ENCODE measurements at places on chromosomes 6 and 20.

DNA sequence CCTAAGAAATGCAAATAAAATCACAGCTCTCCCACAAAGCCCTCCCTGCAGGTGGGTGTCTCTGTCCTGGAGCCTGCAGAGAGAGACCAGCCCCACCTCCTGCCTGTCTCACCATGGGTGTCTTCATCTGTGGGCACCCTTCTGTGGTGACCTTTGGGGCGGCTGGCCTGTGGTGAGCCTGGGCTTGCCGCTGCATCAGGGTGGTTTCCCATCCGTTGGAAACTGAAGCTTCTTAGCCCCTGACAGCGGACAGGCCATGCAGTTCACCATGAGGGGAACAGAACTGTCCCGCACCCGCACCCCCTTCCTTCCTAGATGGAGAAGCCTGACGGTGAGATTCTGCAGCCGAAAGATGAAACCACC lies 42.3 kb upstream of the FRMD1 start:
- no peak for DNase-seq

- no peak for DNase-seq
These were observed 655 bp upstream of the NDUFAF4 start for GRCh38 chr6:96898241-96898851.

- DNase-seq, result no peak
These were observed 32.6 kb downstream of the BMP6 start for GRCh38 chr6:7758456-7758855.

DNA sequence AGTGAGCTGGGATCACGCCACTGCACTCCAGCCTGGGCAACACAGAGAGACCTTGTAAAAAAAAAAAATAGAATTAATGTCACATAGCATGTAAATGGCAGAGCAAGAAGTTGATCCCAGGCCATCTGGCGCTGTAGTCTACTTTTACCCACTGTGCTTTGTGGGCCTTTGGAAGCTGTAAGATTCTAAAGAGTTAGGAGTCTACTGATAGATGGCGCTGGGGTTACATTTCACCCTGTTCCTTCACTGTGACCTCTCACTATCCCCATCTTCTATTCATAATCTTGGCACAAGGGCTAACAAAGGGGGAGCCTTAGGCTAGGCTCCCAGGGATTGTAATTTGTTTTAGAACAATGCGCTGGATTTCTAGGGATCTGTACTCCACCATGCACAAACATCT lies 24.4 kb downstream of the SIRPD start:
- DNase-seq, result no peak

GRCh38 chr6:906920-907319 lies 214.0 kb upstream of the EXOC2 start:
- no peak for DNase-seq

DNA sequence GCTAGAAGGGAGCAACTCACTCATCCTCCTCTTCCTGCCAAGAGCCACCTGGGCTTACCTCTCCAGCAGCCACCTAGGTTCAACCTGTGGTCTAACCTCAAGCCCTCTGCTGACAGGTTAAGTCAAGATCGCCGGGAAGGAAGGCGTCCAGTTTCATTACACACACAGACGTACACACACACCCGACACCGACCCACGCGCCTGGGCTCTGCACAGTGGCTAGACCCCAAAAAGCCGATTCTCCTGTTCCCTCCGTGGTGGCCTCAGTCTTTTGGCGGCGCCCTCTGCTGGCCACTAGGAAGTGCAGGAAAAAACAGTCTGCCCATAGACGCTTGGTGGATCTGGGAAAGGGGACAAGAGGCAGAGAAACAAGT lies 52.8 kb downstream of the MRPL14 start:
- peak; percentile 41 for DNase-seq

DNA sequence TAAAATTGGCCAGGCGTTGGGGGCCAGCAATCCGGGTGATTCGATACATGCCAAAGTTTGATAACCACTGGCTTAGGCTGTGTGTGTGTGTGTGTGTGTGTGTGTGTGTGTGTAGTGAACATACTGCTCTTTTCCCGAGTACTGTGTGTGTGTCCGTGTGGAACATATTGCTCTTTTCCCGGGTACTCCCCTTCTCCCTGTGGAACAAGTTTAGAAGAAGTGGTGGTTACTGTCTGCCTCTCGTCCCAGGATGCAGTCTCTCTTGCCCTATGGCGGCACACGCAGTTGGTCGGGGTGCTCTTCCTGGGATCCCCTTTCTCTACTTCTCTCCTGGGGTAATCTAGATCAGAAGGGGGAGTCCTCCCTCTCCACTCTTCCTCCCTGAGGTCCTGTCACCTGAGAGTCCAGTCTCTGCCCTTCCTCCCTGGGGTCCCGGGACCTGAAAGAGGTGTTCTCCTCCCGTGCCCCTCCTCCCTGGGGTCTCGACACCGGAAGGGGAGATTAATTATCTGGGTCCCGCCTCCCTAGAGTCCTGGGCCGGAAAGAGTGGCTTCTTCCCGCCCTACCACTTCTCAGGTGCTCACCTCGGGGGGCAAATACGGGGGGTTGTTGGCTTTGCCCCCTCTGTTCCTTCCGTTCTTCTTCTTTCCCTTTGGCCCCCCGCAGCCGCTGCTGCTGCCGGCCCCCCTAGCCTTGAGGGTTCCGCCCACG lies 516 bp downstream of the GTPBP2 start:
- peak; percentile 17 for DNase-seq

DNA sequence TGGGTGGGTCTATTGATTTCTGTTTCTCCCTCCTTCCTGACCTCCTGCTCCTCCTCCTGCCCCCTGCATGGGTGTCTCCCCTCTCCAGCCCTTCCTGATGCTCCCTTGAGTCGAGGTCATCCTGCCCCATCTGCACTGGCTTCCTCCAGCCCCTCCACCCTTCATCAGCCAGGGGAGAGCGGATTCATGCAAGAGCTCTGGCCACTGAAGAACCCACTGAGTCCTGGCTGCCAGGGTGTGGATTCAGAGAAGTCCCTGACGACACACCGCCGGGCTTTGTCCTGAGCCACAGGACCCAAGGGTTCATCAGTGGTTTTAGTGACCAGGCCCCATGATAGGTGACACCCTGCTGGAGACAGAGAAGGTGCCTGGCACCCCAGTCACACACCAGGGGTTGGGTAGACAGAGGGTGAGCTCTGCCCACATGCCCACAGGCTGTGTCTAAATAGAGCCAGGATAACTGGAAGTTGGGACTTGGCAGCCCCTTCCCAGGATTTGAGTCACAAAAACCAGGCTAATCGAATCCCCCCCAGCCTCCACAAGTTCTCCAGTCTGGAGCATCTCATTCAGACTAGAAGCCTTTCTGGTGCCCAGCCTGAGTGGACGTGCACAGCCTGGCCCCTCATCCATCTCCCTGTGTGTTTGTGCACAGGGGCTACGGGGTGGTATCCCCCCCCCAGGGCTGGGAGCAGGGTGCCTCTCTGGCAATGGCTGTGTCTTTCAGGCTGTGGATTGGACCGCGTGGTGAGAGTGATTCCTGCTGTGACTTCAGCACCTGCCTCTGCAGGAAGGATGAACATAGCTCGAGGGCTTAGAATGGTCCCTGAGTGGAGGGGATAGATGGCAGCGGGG lies 1.2 kb downstream of the GFRA4 start:
- no peak for DNase-seq

Data from activated naive CD8-positive, alpha-beta T cell treated with anti-CD3 and anti-CD28 coated beads, Interleukin-2, amount 50 U/mL, for 16 hours (primary cell).